B cell (primary cell): ENCODE measurements at places on chromosomes 5 and 9. TPM values are rescaled to one million over a fixed set of nuclear protein-coding genes. Genes with fewer than 3 reads are reported as not detected.

Gene PTPRD
- not detected in 2 replicates for polyA plus RNA-seq

Gene LIFR
- polyA plus RNA-seq: not detected in 2 replicates

Gene AGXT2
- polyA plus RNA-seq: not detected in 2 replicates

Gene COMMD10
- 18.8 and 19.8 TPM in 2 replicates for polyA plus RNA-seq

DNA sequence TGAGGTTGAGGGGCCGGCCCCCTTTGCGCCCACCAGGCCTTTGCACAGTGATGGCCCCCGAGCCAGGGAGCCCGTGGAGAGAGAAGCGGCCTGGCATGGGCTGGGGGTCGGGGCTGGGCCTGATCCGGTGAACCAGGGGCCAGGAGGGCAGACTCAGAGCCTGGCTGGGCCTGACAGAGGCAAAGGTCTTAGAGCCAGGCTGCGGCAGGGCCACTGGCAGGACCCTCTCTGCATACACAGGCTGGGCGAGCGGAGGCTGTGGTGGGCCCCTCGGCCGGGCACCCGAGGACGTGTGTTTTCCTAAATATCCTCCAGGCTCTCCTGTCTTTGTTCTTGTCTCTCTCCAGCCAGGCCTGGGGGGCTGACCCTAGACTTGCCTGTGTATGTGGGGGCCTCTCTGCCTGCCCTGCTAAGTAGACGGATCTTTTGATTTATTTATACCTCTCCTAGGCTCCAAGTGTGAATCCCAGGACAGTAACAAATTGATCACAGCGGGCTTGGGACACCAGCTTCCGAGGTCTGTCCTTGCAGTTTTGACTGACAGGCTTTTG, 933 bp downstream of the NEK6 start:
- no peak for DNase-seq

DNA sequence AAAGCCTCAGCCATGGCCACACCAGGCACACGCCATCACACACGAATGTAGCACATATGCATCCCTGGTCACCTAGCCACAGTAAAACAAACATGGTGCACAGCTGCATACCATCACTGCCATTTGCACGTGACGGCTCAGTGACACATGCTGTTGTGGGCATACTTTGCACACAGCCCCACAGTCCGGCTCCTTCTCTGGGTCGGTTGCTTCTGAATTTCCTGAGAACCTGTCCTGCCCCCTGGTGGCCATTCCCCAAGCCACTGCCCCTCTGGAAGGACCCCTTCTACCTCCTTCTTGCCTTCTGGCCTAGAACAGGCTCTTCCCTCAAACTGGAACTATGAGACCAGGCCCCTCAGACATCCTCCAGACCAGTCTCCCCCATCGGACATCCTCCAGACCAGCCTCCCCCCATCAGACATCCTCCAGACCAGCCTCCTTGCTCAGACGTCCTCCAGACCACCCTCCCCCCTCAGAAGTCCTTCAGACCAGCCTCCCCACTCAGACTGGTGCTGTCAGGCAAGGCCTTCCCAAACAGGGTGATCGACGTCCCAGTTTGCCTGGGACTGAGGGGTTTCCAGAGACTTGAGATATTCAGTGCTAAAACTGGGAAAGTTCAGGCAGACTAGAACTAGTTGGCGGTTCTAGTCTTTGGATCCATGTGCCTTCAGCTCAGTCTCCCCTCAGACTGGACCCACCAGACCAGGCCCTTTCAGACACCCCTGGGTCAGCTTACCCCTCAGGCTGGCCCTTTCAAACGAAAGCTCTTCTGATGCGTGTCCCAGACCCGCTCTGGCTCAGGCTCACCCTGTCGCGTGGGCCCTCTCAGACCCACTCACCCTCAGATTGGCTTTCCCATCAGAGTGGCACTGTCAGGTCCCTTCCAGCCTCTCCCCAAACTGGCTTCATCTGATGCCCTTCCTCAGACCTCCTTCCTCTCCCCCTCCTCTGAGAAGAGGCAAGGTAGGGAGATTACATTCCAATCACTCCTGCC, 24.3 kb upstream of the ENHO start:
- DNase-seq: peak; percentile 52

GRCh38 chr5:142808878-142809598, 38.9 kb downstream of the ARHGAP26 start:
- DNase-seq: no peak

- DNase-seq: no peak
Measured at GRCh38 chr5:125602184-125602583, 821.0 kb upstream of the GRAMD2B start.

DNA sequence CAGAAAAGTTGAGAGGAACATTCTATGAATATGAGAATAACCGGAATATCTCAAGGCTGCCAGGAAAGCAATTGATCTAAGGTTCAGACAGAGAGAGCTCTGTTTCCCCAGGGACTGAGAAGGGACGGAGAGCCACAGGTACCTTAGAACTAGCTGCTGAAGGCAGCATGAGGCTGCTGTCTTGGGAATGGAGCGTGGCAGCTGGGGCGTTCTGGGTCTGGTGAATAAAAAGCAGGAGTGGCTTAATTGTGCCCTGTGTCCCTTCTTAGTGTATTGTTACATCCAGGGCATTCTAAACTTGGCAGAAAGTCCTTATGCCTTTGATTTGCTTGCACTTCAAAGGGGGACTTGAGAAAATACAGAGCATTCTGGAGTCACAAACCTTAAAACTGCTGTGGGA, 434.5 kb downstream of the KDM4C start:
- no peak for DNase-seq

GRCh38 chr9:126454795-126455194, 128.2 kb downstream of the MVB12B start:
- DNase-seq: no peak

DNA sequence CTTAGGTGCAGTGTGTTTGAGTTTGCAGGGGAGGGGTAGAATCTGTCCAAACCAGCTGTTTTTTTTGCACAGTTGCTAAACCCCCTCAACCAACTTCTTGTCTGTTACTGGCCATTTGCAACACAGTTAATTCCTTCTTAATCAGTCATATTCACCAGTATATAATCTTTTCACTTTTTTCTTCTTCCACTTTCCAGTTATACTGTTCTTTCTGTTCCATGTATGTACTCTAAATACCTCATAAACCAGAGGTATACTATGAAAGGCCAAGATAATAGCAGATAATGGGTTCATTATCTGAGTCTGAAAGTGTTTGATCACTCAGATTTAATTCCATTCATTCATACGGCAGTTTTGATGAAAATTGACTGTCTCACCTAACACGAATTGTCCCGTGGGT, 11.1 kb downstream of the SMAD5 start:
- no peak for DNase-seq
